ENCODE measurements at places on chromosomes 2 and 18.

- no peak for DNase-seq
These were observed 17.7 kb upstream of the EN1 start for GRCh38 chr2:118865106-118865505.

- DNase-seq = no peak
These were observed 113.8 kb downstream of the CTAGE1 start for GRCh38 chr18:22303927-22304326.

DNA sequence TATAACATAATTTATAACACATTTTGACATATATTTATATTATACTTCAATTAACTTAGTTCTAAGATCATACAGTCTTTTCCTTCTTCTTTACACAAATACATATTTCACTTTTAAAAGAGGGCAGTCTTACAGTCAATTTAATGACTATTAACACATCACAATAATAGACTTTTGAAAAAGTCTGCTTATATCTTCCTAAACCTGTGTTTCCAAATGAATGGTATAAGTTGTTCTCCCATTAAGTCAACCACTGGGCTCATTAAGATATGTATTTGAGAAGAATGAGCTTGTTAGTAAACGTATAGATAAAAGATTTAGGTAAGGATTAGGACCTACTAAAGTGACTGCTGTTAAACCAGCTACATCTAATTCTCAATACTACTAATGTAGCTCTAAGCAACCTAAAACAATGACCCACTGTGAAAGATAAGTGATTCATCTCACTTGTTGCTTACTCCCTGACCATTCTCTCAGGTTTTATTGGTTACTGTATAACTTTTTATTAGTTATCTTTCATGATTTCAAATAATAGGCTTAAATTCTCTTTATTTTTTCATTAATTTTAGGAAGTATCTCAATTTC, 27.0 kb downstream of the SLC40A1 start:
- no peak for DNase-seq

DNA sequence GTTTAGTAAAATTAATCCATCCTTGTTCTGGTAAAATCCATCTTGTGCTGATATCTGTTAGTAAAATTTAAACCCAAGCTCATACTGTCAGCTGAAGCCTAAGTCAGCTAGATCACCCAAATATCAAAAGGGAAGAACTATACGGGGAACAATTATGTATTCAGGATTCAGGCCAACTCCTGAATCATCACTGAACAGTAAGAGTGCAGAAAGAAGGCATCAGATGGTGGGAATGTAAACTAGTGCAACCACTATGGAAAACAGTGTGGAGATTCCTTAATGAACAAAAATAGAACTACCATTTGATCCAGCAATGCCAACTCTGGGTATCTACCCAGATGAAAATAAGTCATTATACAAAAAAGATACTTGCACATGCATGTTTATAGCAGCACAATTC, 81.8 kb downstream of the RAPGEF4 start:
- no peak for DNase-seq

GRCh38 chr2:50991602-50992001, 40.3 kb downstream of the NRXN1 start:
- no peak for DNase-seq

DNA sequence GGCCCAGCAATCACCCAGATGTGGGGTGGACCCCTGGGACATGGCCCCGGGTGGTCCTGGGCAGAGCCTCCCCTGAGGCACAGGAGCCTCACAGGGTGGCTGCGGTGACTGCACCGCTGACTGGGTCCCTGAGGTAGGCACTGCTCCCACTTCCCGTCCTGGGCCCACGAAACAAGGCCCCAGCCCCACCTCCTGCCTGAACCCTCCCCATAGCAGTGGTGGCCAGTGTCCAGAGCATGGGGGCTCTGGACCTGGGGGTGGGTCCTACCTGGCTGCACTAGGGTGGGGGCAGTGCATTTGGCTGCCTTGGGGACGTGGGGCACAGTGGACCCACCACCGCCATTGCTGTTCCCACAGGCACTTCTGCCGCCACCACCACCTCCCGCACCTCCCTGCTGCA, 39.4 kb downstream of the TDRD15 start:
- DNase-seq = no peak

GRCh38 chr2:172098650-172099471, 3.8 kb downstream of the DLX2 start:
- DNase-seq = no peak

DNA sequence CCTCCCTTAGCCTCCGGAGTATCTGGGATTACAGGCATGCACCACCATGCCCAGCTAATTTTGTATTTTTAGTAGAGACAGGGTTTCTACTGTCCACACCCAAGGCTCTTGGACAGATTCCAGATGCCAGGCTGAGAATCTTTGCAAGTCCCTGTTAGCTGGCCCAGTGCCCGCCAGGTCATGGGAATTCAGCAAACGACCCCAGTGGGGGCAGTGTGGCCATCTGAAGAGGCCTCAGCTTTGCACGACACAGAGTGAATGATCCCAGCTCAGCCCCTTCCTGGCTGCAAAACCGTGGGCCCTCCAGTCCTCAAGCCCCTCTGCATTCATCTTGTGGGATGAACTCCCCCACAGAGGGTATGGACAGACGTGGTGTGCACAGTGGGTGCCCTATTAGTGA, 179.5 kb upstream of the ID2 start:
- no peak for DNase-seq

- no peak for DNase-seq
These were observed 447 bp downstream of the TRAF3IP1 start for GRCh38 chr2:238320648-238321281.

DNA sequence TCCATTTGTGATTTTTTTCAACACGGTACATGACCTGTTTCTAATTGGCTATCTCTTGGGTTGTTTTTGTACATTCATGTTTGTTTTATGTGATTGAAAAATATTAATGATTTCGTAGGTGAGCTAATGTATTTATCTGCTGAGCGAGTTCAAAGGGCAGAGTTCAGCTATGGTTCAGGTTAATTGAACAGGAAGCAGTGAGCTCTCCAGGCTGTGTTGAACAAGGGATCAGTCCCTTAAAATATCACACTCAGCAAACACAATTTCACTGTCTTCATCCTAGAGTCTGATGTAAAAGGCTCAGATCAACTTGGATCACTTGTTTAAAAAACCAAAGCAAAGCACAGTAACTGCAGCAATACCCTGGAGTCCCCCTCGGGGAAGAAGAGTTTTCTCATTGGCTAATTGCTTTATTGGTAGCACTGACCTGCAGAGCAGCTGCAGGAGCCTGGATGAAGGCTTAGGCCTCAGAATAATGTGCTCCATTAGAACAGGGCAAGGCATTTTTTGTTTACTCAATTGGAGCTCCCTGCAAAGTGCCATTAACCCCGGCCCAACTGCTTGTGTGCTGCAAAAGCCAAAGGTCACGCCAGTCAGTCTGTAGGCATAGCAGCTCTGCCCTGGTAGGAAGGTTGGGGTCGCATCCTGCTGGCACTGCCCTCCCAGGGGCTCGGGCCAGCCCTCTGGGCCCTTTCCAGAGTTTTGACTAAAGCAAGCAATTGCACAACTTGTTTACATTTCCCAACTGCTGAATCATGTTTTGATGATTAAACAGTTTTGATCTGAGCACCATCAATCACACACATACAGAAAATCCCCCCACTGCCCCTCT, 10.5 kb downstream of the ONECUT2 start:
- no peak for DNase-seq

DNA sequence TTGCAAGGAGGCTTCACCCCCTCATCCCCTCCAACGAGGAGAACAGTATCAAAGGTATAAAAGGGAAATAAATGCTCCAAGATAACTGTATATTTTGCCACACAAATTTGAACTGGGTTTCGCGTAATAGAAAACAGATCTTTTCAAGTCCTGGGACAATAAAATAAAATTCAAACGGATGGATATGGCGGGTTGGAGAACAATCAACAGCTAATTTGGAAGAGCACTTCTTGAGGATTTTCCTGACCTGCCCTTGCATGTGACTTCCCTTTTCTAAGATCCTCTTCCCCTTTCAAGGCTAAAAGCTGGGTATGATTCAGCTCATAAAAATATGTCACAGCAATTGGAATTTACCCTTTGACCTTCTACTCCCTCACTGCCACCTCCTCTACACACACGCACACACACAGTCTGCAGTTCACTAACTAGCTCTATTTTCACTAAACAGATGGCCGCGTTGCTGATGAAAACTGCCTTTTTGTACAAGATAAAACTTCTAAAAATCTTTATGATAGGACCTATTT, 386.9 kb downstream of the FIGN start:
- no peak for DNase-seq

- no peak for DNase-seq
These were observed 74.9 kb downstream of the ATP8B1 start for GRCh38 chr18:57727952-57728807.

DNA sequence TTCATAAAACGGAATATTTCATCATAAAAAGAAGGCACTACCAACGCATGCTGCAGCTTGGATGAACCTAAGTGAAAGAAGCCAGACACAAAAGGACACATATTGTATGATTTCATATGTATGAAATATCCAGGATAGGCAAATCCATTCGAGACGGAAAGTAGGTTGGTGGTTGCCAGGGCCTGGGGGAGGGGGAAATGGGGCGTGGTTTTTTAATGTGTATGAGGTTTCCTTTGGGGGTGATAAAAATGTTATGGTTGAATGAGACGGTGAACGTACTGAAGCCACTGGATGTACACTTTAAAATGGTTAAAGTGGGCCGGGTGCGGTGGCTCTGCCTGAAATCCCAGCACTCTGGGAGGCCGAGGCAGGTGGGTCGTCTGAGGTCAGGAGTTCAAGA, 20.0 kb upstream of the SPATA3 start:
- DNase-seq = no peak

GRCh38 chr2:96245609-96246390, 20.0 kb downstream of the TMEM127 start:
- DNase-seq = no peak

GRCh38 chr2:28463893-28464292, 32.0 kb upstream of the PLB1 start:
- no peak for DNase-seq

DNA sequence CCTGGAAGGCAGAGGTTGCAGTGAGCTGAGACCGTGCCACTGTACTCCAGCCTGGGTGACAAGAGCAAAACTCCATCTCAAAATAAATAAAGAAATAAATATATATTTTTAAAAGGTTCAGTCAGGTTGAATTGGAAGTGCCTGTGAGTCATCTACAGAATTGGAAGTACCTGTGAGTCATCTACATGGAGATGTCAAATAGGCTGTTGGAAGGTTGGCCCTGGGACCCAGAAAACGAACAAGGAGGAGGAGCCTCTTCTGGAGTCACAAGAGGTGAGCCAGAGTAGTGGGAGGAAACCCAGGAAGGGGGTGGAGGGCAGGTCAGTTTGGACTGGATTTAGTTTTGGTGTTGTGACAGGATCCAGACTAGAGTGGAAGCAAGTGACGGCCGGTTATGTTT, 15.2 kb upstream of the SCYGR1 start:
- DNase-seq = no peak

DNA sequence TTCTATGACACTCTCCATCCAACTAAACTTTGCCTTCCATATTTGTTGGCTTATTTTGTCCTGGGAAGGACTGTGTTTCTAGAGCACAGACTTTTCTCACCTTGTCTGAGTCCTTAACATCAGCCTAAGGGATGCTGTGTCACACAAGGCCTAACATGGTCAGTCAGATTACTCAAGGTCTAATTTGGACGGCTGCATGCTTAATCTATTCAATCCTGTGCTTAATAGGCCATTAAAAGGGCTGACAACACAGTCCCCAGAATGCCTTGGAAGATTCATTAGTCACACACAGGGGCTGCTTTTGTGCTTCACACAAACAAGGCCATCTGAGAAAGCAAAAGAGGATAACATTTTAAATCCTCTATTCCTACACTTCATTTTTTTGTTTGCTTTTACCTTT, 84.0 kb downstream of the DYNAP start:
- no peak for DNase-seq

GRCh38 chr18:8951491-8951890, 151.0 kb upstream of the NDUFV2 start:
- DNase-seq = no peak

DNA sequence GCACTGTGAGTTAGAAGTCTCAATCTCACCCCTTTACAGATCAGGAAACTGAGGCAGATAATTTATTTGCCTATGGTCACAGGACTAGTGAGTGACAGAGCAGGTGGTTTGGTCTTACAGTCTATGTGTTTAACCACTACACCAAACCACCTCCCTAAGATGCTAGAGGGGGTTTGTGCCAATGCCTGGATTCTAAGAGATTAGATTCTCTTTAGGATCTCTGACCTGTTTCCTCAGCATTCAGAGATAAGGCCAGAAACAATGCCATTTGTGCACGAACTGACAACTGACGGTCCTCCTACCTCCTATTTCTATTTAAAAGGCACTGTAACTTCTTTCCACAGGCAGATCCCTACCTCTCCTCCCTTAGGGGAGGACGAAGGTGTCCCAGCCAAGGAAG, 2.3 kb upstream of the SLC20A1 start:
- no peak for DNase-seq

DNA sequence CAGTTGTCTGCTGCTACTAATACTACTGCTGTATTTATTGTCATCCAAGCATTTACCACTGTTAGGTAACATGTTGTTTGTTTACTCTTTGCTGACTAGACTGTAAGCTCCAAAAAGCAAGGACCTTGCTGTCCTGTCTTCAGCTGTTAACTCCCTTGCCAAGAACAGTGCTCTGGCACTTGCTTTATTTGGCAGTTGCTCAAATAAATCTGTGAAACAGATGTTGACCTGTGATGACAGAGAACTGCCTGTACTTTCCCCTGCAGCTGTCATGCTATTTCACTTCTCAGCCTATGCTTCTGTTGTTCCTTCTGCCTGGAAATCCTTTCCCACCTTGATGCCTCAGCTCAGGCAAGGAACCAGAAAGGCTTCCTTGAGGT, 181.2 kb downstream of the ATAD2B start:
- no peak for DNase-seq

GRCh38 chr2:195595825-195596224, 61.2 kb upstream of the SLC39A10 start:
- no peak for DNase-seq

DNA sequence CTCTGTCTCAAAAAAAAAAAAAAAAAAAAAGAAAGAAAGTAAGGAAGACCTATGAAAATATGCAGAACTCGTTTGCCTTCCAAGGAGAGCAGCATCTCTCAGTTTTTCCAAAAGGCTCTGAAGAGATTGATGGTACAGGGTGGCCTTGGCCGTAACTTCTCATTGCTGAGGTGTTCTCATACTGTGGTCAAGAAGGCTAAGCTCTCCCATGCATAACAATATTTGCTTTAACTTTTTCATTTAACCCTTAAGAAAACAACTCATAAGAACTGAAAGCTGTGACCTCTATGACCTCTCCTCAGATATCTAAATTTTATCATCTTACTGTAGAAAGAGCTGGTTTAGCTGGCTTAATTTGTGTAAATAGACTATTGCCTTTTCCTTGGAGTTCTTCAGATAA, 37.1 kb upstream of the GATA6 start:
- DNase-seq = no peak

Measured in stimulated activated CD4-positive, alpha-beta T cell treated with anti-CD3 and anti-CD28 coated beads, Interleukin-1b, Interleukin-23, amount 100 ng/mL, for 48 hours (primary cell).